ENCODE measurements at places on chromosomes 3 and 15.

- DNase-seq, result no peak
These were observed 32.7 kb downstream of the SRGAP3 start for GRCh38 chr3:9216736-9217135.

DNA sequence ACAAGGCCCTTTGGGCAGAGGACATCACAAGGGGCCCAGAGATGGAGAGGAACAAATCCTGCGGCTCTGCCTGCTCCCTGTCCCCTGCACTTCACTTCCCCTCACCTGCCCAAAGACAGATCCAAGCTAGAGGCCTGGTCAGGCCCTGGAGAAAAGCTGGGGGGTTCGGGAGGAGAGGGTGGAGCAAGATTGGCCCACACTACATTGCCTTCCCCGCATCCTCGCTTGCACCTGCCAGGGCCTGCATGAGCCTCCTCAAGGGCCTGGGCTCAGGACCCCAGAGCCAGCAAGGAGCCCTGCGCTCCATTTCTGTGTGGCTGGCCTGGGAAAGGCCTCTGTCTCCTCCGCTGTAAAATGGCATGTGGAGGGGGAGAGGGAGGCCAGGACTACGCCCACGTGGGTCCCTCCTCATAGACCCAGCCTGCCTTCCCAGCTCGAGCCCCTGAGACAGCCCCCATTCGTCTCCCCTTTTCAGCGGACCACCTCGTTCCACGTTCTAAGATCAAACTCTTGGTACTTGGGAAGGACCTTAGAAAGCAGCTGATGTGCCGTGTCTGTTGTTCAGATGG is 106.0 kb downstream of the HMG20A start:
- DNase-seq, result no peak

DNA sequence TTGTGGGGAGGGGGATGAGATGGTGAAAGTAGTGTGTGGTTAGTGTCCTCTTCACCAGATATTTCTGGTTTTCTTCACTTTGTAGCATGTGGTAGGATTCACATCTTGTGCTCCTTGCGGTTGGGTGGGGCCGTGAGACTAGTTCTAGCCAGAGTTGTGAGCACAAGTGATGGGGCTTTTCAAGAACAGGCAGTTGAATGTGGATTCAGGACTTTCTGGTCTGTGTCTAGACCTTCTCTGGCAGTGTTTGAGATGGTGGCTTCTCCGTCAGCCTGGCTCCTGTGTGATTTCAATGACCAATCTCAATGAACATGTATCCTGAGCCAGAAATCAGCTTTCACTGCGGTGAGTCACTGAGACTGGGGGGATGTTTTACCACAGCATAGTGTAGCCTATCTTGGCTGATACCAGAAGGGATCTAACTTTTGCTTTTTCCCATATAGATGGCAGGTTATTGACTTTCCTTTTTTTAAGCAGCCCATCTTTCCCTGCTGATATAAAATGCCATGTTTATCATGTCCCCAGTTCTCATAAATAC is 82.6 kb downstream of the RPLP1 start:
- DNase-seq, result no peak

DNA sequence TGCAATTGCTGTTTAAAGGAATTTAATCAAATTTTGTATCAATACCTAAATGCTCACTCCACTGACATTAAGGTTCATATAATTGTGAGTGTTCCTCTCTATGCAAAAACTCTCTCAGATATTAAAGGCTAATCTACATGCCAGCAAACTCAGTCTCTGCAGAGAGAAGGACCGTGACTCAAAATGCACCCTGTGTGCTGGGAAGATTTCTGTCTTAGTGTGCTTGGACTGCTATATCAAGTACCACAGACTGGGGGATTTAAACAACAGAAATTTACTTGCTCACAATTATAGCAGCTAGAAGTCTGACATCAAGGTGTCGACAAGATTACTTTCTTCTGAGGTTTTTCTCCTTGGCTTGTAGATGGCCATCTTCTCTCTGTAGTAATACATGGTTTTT is 18.6 kb upstream of the PFN2 start:
- no peak for DNase-seq

- DNase-seq, result no peak
These were observed 1295.8 kb upstream of the ALCAM start for GRCh38 chr3:104070906-104071305.

- no peak for DNase-seq
These were observed 271.2 kb upstream of the ROPN1 start for GRCh38 chr3:124263168-124263567.

GRCh38 chr15:58419803-58420524 is 11.8 kb upstream of the LIPC start:
- no peak for DNase-seq

- no peak for DNase-seq
These were observed 68.6 kb downstream of the ARPP21 start for GRCh38 chr3:35707904-35708303.

GRCh38 chr3:5644773-5645670 is 457.5 kb downstream of the EDEM1 start:
- DNase-seq, result no peak

- no peak for DNase-seq
These were observed 19.3 kb downstream of the MYO5C start for GRCh38 chr15:52276256-52276770.

DNA sequence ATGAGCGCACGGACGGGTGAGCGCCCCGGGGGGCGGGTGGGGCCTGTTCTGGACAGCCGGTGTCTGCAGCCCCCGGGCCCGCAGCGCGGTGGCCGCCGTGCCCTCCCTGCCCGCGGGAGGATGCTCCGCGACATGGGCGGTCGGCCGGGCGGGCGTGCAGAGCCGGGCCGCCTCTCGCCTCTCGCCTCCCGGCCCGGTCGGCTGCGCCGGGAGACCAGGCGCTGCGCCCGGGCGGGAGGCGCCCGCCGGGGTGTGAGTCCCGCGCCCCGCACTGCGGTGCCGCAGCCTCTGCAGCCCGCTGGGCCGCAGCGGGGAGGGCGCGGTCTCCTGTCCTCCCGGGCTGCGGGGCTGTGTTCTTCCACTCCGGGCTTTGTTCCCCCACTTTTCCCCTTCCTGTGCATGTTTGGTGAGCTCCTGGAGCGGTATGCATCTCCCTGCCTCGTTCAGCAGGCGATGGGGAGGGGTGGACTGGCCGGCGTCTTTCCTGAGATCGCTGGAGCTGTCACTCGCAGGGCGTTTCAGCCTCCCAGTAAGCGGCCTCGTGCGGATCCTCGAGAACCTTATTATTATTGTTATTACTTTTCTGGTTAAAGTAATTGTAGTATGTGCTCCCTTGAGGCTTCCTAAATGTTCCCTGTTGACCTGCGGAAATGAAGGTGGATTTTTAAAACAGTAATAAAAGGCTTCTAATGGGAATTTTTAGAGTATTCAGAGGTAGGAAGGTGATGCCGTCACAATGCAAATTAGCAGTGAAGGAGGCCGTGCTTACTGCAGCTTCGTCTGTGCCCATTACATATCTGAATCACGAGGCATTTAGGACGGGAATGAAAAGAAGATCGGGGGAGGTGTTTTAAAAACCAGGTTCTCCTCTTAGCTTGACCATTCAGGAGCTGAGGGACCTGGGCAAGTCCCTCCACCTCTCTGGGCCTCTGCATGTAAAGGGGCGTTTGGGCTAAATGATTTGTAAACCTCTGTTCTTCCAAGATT is 593 bp downstream of the TMOD2 start:
- peak; percentile 55 for DNase-seq
